ENCODE measurements at places on chromosomes 5 and 9. TPM values are rescaled to one million over a fixed set of nuclear protein-coding genes. Genes with fewer than 3 reads are reported as not detected.

The TPM2 gene
- total RNA-seq: 7.0 TPM

The OTULINL gene
- 24.7 TPM for total RNA-seq

The RRAGA gene
- 71.3 TPM for total RNA-seq

GRCh38 chr5:43997647-43998272, 391.5 kb downstream of the FGF10 start:
- peak; percentile 57 for DNase-seq

- DNase-seq: no peak
These were observed 101.6 kb upstream of the APC start for GRCh38 chr5:112635771-112636731.

DNA sequence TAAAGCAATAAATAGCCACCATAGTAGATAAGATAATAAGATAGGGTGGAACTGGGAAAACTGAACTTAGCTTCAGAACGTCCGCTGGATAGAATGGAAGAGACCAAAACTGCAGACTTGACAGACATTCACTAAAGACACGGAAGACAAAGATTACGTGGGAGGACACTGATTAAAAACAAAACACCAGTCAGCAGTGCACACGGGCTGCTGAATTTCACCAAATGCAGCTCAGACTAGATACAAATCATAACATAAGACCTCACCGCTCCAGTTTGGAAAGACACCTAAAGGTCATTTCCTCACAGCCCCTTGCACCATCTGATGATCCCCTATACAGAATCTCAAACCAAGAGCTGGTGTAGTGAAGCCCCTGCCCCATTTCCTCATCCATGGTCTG, 2.9 kb upstream of the OR2Y1 start:
- DNase-seq: no peak

DNA sequence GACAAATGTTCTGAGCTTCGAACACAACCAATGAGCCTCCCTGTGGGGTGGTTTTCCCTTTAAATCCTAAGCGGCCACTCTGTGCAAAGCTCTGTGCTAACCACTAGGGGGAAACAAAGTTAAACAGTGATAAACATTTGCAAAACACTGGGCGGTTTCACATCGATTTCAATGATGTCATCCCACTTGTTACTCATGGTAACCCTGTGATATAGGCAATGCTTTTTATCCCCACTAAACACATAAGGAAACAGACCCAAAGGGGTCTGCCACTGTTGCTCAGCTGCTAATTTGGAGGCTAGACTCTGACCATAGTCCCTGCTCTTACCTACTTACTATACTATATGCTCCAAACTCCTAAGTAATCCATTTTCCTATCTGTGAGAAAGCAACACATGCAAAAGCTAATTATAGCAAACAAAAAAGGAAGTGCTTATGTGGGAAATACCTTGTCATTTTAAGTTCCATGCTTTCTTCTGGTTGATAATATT, 57.3 kb downstream of the PTPN3 start:
- DNase-seq: peak; percentile 84

GRCh38 chr9:106961623-106962022, 98.7 kb downstream of the ZNF462 start:
- peak; percentile 42 for DNase-seq

DNA sequence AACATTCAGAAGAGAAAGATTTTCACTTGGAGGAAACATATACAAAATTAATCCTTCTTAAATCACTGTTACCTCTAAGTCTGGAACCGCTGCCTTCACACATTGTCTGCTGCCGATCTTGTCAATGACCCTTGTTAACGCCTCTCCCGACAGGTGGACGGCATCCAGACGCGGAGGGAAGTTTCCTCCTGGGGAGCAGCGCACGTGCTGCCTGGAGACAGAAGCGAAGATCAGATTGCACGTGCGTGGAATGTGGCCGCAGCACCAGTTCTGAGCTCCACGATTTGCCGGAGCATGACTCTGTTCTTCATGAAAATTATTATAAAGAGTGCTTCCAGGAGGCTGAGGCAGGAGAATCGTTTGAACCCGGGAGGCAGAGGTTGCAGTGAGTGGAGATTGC, 183.6 kb upstream of the IRX4 start:
- no peak for DNase-seq

GRCh38 chr5:60354311-60354710, 345.7 kb downstream of the DEPDC1B start:
- no peak for DNase-seq

All from M059J (cell line).